ENCODE measurements at places on chromosomes 5 and 9. TPM values are rescaled to one million over a fixed set of nuclear protein-coding genes. Genes with fewer than 3 reads are reported as not detected.

Gene HAVCR2
- 3.5 TPM for total RNA-seq

Gene BTNL3
- total RNA-seq = not detected

Gene TXNDC8
- not detected for total RNA-seq

Gene CCL28
- total RNA-seq = 1.3 TPM

Gene SHISAL2B
- not detected for total RNA-seq

Gene CORO2A
- 0.67 TPM for total RNA-seq

DNA sequence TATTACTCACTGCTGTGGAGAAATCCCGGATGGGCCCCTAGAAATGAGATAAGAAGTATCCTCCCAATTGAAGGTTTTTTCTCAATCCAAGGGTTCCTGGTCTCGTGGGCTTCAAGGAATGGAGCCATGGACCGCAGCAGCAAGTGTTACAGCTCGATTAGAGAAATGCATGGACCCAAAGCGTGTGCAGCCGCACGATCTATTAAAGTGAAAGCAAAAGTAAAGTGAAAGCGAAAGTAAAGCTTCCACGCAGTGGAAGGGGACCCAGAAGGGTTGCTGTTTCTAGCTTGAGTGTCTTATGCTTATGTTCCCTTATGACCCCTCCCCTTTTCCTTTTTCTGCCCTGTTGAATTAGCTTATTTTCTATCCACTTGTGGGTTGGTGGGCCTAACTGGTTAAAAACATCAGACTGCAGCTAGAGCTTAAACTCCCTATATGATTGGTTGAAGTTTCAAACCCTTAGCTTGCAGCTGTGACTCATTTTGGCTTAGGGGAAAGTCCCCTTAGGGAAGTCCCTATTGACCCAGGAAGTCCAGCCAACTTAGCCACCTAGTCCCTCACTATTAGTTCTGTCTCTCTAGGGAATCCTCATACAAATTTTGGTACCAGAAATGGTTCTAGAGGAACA is 1111.8 kb downstream of the TAF11L14 start:
- H3K4me3 ChIP-seq = peak overlapping the region; percentile 62
- no peaks in the 10 kb centered on the region for H3K27me3 ChIP-seq
- no peaks in the 10 kb centered on the region for H3K36me3 ChIP-seq
- H3K4me1 ChIP-seq = no peaks in the 10 kb centered on the region
- H3K27ac ChIP-seq = peak overlapping the region; percentile 71

- DNase-seq = no peak
- no peaks in the 10 kb centered on the region for H3K27me3 ChIP-seq
- no peak overlapping the region for H3K4me3 ChIP-seq
- no peak overlapping the region for H3K27ac ChIP-seq
Observed at GRCh38 chr5:20102293-20102692, 114.3 kb upstream of the CDH18 start.

DNA sequence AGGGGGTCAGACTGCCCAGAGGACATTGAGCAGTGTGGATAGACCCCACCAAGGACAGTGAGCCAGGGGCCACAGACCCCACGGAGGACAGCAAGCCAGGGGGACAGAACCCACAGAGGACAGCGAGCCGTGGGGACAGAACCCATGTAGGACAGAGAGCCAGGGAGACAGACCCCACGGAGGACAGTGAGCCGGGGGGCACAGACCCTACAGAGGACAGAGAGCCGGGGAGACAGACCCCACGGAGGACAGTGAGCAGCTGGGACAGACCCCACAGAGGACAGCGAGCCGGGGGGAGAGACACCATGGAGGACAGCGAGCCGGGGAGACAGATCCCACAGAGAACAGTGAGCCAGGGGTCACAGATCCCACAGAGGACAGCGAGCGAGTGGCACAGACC is 3.4 kb upstream of the ZDHHC11 start:
- H3K27ac ChIP-seq = no peak overlapping the region
- no peaks in the 10 kb centered on the region for H3K27me3 ChIP-seq
- H3K4me1 ChIP-seq = no peaks in the 10 kb centered on the region

- no peaks in the 10 kb centered on the region for H3K4me1 ChIP-seq
- no peaks in the 10 kb centered on the region for H3K27me3 ChIP-seq
- DNase-seq = no peak
- no peak overlapping the region for H3K27ac ChIP-seq
- H3K4me3 ChIP-seq = no peak overlapping the region
Observed at GRCh38 chr9:98341157-98342097, 86.0 kb upstream of the TBC1D2 start.

DNA sequence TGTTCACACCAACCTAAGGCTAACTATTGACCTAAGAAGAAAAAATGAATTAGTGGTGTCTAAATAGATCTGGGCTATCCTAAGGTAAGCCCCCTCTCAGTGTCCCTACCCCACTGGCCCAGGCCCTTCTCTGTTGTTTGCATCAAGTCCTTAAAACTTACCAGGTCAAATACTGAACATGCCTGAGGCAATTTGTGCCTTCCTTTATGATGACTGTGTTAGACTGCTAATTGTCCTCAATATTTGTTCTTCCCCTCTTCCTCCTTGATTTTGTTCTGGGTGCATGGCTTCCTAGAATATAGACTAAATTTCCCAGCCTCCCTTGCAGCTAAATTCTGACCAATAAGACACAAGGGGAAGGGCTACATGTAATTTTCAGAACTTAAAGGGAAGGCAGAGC is 199.9 kb downstream of the ADAMTS12 start:
- no peak for DNase-seq
- H3K27ac ChIP-seq = no peak overlapping the region
- H3K36me3 ChIP-seq = no peaks in the 10 kb centered on the region
- no peaks in the 10 kb centered on the region for H3K4me1 ChIP-seq

GRCh38 chr9:113695901-113696300 is 180.2 kb upstream of the ZNF618 start:
- no peaks in the 10 kb centered on the region for H3K4me1 ChIP-seq
- no peaks in the 10 kb centered on the region for H3K36me3 ChIP-seq
- no peak overlapping the region for H3K4me3 ChIP-seq

DNA sequence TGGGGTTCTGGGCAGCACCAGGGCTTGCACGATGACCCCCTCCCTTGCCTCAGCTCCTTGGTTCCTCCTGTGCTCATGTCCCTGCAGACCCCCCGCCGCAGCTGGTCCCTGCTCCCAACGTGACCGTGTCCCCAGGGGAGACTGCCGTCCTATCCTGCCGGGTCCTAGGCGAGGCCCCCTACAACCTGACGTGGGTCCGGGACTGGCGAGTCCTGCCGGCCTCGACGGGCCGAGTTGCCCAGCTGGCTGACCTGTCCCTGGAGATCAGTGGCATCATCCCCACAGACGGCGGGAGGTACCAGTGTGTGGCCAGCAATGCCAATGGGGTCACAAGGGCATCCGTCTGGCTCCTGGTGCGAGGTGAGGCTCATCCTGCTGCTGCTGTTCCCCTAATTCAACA is 39.1 kb downstream of the HMCN2 start:
- no peaks in the 10 kb centered on the region for H3K27me3 ChIP-seq
- no peaks in the 10 kb centered on the region for H3K36me3 ChIP-seq
- DNase-seq = no peak
- H3K4me3 ChIP-seq = no peak overlapping the region

DNA sequence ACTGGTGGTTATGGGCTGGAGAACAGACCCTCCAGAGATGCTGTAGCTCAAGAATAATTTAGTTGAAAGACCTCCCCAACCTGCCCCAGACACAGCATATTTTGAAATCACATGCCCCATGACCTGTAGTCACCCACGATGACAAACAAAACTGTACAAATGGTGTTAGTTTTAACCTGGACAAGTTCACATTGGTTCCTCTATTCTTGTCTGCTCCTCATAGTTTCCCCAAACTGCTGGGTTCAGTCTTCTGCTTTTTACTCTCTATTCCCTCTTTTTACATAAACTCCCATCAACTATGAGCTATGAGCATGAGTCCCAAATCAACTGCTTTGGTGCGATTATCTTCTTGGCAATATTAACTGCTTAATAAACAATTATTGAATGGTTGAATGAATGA is 365.3 kb upstream of the CLINT1 start:
- no peak overlapping the region for H3K4me3 ChIP-seq
- H3K4me1 ChIP-seq = no peaks in the 10 kb centered on the region
- no peak overlapping the region for H3K27ac ChIP-seq
- H3K27me3 ChIP-seq = no peaks in the 10 kb centered on the region
- no peak for DNase-seq
- no peaks in the 10 kb centered on the region for H3K36me3 ChIP-seq

GRCh38 chr9:89539374-89539773 is 41.5 kb upstream of the SEMA4D start:
- H3K27me3 ChIP-seq = no peaks in the 10 kb centered on the region
- H3K36me3 ChIP-seq = no peaks in the 10 kb centered on the region
- H3K27ac ChIP-seq = no peak overlapping the region
- no peak overlapping the region for H3K4me3 ChIP-seq
